ENCODE measurements at places on chromosomes 1 and 21. TPM values are rescaled to one million over a fixed set of nuclear protein-coding genes. Genes with fewer than 3 reads are reported as not detected.

Gene TRIM17
- total RNA-seq: 1.5 TPM

Gene BEND5
- total RNA-seq: 2.5 TPM

Gene NTMT2
- total RNA-seq: not detected

DNA sequence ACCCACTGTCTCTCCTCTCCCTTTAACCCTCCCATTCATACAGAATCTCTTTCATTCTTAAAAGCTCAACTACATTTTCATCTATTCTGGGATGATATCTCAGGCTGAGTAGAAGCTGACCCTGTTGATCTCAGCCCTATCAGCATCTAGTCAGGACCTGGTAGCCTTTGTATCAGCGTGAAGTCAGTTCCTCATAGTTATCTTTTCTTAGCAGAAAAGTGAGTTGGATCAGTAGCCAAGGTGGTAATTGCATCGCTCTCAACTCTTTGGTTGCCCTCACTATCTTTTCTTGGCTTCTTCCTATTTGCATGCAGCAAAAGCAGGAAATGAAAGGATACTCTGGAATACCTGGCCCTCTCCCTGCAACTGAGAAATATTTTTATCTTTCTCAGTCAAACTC, 13.6 kb upstream of the GOLT1A start:
- no peak for DNase-seq

DNA sequence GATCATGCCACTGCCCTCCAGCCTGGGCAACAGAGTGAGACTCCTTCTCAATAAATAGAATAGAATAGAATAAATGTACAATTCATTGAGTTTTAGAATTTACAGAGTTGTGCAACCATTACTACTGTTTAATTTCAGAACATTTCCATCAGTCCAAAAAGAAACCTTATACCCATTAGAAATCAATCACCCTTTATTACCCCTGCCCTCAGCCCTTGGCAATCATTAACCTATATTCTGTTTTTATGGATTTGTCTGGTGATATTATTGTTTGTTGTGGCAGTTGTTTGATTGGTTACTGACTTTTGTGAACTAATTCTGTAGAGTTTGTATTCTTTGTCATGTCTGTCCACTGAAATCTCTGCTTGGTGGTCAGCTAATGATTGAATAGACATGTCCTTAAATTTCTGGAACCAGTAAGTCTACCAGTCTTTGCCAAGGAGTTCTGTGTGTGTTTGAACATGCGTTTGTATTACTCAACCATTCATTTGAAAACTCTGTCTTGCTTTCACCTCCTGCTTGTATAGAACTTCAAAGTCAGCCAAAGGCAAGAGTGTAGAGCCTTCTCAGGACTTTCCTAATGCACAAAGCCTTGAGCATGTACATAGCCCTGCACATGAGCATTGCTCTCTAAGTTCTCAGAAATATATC, 208.8 kb downstream of the GPR52 start:
- no peak for DNase-seq

Gene NBPF6
- total RNA-seq: 0.12 TPM

Gene LRRIQ3
- 1.1 TPM for total RNA-seq

Gene NLRP3
- 0.97 TPM for total RNA-seq

Gene SMIM12
- 46.7 TPM for total RNA-seq

Gene OR10J1
- total RNA-seq: not detected

DNA sequence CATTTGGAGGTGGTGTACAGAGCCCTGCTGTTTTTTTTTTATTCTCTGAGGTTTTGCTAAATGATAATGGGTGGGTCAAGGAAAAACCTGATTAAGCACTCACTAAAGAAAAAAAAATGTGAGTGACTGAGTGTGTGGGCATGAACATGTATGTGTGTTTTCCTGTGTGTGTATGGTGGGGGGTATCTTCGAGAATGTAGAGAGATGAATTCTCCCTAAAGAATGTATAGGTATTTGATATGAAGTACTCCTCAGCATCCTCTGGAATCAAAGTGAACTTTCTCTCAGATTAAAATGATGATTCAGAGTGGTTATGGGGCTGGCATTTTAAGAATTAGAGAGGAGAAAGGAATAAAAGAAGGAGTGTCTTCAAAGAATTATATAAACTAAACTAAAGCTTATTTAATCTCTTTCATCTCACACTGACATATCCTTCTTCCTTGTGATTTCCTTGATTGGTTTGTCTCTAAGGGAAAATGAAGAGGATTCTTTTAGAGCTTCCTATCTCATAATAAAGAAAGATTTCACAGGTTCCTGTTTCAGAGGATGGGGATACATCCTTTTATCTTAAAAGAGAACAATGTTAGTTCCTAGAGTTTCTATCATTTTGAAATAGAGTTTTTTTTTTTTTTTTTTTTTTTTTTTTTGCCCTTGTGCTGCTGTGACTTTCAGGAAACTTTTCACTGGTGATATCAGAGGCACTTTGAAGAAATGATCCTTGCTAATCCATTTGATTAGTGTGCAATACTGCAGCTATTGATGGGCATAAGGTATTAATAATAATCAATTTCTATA, 23.9 kb downstream of the S1PR1 start:
- DNase-seq: no peak

DNA sequence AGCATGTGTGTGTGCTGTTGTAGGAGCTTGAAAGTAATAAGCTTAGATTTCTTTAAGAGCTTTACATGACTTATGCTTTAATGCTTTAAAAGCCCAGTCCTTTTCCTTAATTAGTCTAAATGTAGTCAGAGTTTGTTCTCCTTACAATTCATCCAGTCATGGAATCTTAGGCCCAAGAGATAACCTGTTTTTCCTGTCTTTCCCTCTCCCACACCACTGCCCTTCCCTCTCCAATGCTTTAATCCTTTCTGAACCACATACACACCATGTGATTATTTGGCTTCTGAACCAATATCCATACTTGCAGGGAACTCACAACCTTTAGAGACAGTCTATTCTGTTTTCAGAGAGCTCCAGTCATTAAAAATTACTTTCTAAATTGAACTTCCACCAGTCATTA, 37.6 kb downstream of the ALG6 start:
- no peak for DNase-seq

- DNase-seq: peak; percentile 39
These were observed 35.7 kb downstream of the ZBTB8B start for GRCh38 chr1:32500387-32501209.

- peak; percentile 40 for DNase-seq
These were observed 33.4 kb upstream of the CITED4 start for GRCh38 chr1:40895601-40896000.

DNA sequence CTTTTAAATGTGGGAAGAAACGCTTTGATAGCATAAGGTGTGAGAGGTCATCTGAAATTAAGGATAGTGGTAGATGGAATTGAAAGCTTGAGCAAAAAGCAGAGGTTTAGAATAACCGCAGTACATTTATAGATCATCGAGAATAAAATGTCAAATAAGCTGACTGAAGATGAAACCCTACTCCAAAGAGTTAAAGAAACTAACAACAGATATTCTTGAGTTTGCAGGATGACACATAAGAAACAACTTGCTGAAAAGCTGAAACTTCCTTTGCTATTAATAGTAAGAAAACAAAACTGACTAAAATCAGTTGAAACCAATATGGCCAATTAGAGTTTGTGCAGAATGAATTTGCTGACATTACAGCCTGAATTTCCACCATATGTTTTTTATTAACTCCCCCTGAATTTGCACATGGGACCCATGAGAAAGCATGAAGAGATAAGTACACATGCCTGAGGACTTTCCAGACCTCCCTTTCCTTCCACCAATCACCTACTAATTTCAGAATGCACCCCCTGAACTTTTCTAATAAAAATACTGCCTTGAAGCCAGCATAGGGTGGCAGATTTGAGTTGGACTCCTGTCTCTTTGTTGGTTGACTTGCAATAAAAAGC, 1.7 kb upstream of the C1orf185 start:
- DNase-seq: no peak

- no peak for DNase-seq
These were observed 387.2 kb upstream of the NCAM2 start for GRCh38 chr21:20611008-20611407.

GRCh38 chr21:26967062-26967913, at the start of gene ADAMTS5:
Gene ADAMTS5 (minus strand): TSS chr21:26967088. CDS start chr21:26966391, 697 bp downstream.
- no peak for DNase-seq

Gene KRTAP12-2
- not detected for total RNA-seq

Data from activated CD4-positive, alpha-beta memory T cell treated with anti-CD3 and anti-CD28 coated beads for 36 hours (primary cell).